ENCODE measurements at places on chromosomes 1 and 21. TPM values are rescaled to one million over a fixed set of nuclear protein-coding genes. Genes with fewer than 3 reads are reported as not detected.
A peak's percentile ranks its signal among the peaks of the same experiment; 100 is the strongest.

The ZNF683 gene
- not detected for total RNA-seq

The DMRTB1 gene
- total RNA-seq, result 0.15 TPM

The CDK18 gene
- 2.9 TPM for total RNA-seq

The FAM72C gene
- total RNA-seq, result 10.2 TPM

The ITPKB gene
- 64.0 TPM for total RNA-seq

The OR2L13 gene
- total RNA-seq, result not detected

The CPLANE2 gene
- 6.4 TPM for total RNA-seq

DNA sequence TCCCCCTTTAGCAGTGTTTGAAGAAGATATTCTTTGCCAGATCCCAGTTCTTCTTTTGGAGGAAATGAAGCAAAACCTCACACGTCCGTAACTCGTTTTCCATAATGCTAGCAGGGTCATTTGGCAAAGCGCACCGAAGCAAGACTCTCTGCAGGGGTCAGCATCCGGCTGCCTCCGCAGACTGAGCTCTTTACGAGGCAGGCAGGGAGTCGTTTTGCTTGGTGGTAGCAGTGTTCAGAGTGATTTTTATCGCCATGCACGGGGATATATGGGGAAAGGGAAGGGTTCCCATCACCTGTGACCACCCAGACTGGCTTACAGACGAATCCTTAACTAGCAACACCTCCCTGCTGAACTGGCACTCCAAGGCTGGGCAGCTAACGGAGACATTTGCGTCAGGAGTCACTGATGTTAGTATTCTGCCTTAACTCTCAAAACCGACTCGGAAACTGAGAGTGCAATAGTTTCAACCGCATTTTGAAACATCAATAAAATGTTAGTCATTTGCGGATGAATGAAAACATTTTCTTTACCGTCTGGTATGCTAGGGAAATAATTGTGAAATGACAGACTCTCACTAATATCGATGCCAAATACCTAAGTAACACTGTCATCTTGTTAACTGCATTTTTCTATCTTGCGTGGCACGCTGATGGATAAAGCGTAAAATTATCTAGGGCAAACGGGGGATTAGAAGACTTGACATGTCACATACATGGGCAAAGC lies 2.2 kb upstream of the NEGR1 start:
- DNase-seq, result peak; percentile 10

- peak; percentile 32 for DNase-seq
These were observed 15.6 kb downstream of the TNNT2 start for GRCh38 chr1:201361652-201362504.

GRCh38 chr1:89670711-89671110 lies 37.8 kb downstream of the LRRC8C start:
- no peak for DNase-seq

DNA sequence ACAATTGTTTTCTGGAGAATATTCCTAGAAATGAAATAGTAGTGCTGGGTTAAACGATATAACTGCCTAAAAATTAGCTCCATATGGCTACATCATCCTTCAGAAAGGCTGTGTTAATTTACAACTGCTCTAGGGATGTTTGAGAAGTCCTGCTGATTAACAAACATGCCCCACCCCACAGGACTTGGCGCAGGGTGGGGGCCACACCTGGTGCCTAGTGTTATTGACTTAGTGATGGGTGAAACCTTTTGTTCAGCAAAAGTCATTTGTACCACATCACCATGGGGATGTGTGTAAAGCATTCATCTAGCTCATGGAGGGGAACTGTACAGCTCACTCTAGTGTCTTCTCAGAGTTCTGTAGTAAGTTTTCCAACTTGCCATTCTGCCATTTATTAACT lies 492.8 kb downstream of the CAMTA1 start:
- DNase-seq, result no peak

GRCh38 chr1:212586206-212587015 lies 22.1 kb upstream of the ATF3 start:
- DNase-seq, result no peak

DNA sequence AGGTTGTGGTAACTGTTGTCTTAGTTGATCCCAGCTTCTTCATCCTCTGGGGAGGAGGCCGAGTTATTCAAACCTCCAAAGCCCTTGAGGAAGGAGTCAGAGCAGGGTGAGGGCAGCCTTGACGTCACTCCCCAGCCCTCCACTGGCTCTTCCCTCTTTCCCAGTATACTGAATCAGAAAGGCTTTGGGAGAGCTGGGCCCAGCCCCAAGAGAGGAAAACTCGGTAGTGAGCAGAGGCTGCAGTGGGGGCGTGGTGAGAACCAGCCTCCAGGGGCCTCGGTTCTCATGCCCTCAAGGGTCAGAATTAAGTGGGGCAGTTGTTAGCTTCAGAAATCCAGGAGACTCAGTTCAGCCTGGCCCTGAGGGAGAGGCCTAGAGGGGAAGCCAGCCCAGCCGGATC lies 1.8 kb upstream of the GJA4 start:
- DNase-seq, result no peak

DNA sequence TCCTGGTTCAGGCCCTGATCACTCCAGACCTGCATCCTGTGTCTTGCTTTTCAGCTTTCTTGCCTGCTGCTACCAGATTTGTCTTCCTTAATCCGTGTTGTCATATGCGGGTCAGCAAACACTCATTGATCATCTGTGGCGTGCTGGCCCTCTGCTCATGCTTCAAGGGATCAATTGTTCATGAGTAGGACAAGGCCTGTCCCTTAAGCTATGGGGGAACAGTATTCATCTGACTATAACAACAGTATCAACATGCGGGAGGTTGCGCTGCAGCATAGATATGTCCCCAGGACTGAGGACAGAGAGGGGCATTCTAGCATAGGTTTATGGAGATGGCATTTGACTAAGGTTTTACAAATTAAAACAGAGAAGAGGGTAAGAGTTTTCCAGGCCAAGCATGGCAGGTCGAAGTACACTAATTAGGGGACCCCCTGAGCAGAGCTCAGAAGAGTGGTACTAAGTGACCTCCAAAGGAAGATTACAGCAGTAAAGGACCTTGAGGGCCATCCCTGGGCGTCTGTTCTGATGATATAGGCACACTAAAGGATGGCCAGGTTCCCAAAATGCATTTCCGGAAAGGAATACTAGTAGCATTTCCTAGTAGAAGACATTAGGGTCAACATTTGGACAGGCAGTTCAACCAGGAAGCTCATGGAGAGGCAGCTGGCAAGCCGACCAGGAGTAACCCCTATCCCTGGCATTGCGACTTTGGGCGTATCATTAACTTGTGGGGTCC lies 811 bp upstream of the ZNF672 start:
- DNase-seq, result no peak

GRCh38 chr1:4689271-4689935 lies 35.0 kb downstream of the AJAP1 start:
- DNase-seq, result no peak

- no peak for DNase-seq
These were observed 1495.3 kb downstream of the MRPL39 start for GRCh38 chr21:24112020-24112419.

- DNase-seq, result no peak
These were observed 72.0 kb downstream of the DAP3 start for GRCh38 chr1:155760751-155761475.
